ENCODE measurements at places on chromosomes 13 and 19.
A peak's percentile ranks its signal among the peaks of the same experiment; 100 is the strongest.

GRCh38 chr13:49371943-49372613 is 71.8 kb downstream of the CAB39L start:
- no peak for DNase-seq

- DNase-seq, result peak; percentile 78
These were observed 12.5 kb upstream of the ACTN4 start for GRCh38 chr19:38634757-38635482.

DNA sequence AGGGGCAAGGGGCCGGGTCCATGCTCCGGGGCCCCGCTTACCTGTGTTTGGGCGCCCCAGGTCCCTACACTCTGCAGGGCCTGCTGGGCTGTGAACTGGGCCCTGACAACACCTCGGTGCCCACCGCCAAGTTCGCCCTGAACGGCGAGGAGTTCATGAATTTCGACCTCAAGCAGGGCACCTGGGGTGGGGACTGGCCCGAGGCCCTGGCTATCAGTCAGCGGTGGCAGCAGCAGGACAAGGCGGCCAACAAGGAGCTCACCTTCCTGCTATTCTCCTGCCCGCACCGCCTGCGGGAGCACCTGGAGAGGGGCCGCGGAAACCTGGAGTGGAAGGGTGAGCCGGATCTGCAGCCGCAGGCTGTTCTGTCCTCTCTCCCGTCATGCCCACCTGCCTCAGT is 1.7 kb downstream of the FCGRT start:
- DNase-seq, result no peak

DNA sequence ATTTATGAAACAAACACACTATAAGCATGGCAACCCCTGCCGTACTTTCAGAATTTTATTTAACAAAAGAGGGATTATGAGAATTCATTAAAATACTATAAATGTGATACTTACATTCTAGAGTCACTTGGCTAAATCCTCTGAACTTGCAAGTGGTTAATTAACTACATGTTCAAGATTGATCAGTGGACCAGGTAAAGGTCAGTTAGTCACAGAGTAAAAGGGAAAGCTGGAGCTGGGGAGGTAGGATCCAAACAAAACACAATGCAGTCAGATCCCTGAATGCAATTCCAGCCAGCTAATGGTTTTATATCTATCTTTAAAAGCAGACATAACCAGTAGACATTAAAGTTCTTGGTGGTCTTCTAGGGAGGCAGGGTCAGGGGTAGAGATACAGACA is 270.5 kb downstream of the DIAPH3 start:
- no peak for DNase-seq

DNA sequence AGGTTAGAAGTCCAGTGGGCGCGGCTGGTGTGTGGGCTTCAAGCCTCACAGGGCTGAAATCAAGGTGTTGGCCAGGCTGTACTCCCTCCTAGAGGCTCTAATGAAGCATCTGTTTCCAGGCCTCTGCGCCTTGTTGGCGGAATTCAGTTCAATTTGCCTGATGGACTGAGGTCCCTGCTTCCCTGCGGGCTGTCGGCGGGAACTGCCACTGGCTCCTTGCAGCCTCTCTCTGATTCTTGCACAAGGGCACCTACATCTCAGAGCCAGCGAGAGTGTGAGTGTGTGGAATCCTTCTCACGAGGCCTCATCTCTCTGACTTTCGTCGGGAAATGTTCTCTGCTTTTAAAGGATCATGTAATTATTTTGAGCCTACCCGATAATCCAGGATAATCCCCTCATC is 128.6 kb downstream of the DLEU7 start:
- DNase-seq, result no peak

DNA sequence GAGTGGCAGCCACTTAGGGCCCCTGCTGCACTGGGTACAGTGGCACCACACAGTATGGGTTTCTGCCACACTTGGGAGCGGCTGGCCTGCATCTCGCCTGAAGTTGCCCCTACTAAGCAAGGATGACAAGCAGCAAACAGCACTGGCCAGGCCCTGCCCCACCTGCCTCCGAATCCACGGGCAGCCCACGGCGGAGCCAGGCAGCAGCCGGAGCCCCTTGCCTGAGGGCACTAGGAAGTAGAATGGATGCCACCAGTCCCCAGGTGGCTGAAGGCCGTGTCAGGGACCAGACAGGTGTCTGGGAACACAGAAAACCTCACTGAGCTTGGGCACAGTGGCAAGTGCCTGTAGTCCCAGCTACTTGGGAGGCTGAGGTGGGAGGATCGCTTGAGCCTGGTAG is 19.4 kb downstream of the MLLT1 start:
- no peak for DNase-seq

- no peak for DNase-seq
These were observed 20.3 kb downstream of the RFX1 start for GRCh38 chr19:13985771-13986347.

DNA sequence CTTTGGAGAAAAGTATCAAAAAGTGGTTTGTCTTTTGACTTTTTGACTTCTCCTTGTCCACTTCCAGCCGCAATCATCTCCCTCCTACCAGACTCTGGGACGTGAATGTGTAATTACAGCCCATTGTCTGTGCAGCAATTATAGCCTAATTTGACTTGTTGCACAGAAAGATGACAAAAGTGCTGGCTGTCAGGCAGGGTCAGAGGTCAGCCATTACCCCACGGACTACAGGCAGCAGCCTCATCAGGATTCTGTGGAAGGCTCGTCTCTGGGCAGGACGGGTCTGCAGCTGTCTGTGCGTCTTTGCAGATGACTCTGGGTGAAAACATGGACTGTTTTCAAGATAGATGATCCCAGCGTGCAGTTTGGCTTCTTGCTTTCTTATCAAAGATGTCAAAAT is 102.2 kb upstream of the EDNRB start:
- DNase-seq, result no peak

DNA sequence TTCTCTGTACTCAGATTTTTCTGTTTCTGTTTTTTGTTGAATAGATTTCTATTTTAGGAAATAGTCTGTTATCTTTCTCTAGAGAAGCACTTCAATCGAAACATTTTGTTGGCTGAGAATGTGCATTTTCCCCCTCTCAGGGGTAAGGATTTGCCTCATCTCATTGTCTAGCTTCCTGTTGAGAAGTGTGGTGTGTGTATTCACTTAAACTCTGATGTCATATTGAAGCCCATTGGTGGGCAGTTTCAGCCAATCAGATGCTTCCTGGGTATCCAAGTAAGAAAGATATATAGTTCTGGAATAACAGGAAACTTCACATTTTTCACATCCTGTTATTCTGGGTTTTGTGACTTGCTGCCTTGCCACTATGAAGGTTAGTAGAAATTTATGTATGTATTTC is 87.6 kb downstream of the ARHGEF7 start:
- peak; percentile 62 for DNase-seq

- DNase-seq, result peak; percentile 58
These were observed 10.2 kb downstream of the CAPN12 start for GRCh38 chr19:38734176-38734425.

- no peak for DNase-seq
These were observed 9.4 kb upstream of the CACNG8 start for GRCh38 chr19:53953383-53953782.

DNA sequence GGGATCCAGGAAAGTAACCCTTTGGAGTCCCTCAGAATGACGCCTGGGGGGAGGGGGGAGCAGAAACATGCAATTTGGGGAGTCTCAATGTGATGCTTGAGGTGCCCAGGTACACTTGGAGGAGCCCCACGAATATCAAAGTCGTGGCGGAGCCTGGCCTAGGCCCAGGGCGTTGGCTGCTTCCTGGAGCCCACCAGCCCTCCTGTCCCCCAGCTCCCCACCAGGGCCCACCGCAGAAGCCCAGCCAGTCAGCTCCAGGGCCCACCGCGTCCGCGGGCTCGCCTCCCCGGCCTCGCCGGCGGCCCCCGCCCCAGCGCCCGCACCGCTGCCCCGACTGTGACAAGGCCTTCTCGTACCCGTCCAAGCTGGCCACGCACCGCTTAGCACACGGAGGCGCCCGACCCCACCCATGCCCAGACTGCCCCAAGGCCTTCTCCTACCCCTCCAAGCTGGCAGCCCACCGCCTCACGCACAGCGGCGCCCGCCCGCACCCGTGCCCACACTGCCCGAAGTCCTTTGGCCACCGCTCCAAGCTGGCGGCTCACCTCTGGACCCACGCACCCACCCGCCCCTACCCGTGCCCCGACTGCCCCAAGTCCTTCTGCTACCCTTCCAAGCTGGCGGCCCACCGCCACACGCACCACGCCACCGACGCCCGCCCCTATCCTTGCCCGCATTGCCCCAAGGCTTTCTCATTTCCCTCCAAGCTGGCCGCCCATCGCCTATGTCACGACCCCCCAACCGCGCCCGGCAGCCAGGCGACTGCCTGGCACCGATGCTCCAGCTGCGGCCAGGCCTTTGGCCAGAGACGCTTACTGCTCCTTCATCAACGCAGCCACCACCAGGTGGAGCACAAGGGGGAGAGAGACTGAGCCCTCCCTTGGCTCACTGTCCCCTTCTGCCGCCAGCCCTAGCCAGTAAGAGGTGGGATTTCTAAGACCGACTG is 2.1 kb downstream of the ZNF575 start:
- no peak for DNase-seq

- peak; percentile 18 for DNase-seq
These were observed 1651.9 kb upstream of the MIR17HG start for GRCh38 chr13:89695343-89696257.

- no peak for DNase-seq
These were observed 460.7 kb downstream of the TDRD3 start for GRCh38 chr13:60857698-60858097.

GRCh38 chr13:67742478-67742877 is 512.3 kb upstream of the PCDH9 start:
- DNase-seq, result no peak

DNA sequence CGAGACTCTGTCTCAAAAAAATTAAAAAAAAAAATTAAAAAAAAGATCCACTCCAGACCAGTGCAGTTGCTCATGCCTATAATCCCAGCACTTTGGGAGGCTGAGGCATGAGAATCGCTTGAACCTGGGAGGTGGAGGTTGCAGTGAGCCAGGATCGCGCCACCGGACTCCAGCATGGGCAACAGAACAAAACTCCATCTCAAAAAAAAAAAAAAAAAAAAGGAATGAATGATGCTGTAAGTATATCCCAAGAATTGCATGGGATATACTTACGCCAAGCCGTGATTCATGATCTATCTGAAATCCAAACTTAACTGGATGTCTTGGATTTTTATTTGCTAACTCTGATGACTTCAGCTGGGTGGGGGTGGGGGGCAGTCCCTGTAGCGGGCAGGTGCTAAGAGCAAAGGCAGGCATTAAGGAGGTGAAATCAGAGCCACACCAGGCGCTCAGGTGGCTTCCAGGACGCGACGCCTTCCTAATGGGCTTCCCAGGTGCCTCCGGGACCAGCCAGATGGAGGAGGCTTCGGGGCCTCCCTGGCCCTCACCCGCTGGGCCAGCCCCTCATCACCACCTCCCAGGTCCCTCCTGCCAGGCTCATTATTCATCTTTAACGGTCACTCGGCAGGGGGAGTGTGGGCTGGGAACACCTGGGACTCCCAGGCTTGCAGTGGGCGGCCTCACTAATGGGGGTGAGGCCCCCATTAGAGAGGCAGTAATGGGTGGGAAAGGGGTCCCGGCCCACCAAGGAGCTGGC is 11.4 kb upstream of the FUT5 start:
- DNase-seq, result no peak

- DNase-seq, result no peak
These were observed 610.6 kb upstream of the PRR20A start for GRCh38 chr13:56530096-56530495.

GRCh38 chr19:5049561-5049960 is 80.6 kb downstream of the KDM4B start:
- no peak for DNase-seq

DNA sequence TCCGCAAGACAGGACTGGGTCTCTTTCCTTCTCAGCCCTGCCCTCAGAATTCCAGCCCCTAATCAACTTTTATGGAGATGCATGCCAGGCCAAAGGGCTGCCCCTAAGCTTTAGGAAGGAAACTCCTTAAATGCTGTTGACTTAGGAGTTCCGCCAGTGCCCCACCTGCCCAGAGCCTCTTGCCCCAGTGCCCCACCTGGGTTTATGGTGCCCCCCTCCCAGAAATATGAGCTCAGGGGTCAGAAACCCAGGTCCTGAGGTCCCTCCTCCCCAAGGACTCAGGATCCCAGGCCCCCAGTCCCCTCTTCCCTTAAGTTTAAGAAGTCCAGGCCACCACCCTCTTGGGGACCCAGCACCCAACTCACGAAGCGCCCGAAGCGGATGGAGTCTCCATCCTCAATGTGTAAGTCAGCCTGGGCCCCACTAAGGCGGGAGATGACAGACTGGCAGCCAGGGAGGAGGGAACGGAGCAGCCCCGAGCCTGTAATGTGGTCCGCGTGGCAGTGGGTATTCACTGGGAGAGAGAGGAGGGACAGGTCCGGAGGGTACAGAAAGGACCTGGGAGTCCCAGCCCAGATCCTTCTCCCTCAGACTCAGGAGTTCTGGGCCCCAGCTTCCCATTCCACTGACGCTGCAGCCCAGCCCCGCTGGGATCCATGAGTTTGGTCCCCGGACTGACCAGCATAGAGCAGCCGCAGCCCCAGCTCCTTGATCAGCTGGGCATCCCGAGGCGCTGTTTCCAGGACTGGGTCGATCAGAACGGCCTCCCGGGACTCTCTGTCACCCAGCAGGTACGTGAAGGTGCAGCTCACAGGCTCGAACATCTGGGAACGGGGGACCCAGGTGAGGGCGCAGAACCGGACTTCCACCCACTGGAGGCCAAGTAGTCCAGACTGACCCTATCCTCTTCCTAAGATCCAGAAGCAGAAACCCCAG is 897 bp downstream of the ETHE1 start:
- DNase-seq, result peak; percentile 24

GRCh38 chr13:51348069-51348967 is 8.8 kb downstream of the SERPINE3 start:
- DNase-seq, result no peak

GRCh38 chr13:89763005-89763404 is 1584.5 kb upstream of the MIR17HG start:
- DNase-seq, result no peak

DNA sequence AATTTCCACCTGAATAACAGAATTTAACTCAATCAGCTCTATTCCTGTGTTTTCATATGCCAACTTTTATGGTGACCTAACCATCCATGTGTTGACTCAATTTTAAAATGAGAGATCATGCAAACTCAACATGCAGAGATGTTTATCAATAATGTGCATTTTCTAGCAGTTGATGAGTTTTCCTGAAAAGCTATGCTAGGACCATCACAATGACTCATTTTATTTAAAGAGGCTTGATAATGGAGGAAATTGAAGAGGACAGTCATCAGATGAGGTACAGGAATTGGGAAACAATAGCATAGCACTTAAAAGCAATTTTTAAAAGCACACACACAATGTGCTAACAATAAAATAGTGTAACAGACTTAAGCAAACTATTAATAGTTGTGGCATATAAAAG is 127.1 kb downstream of the VWA8 start:
- DNase-seq, result no peak

GRCh38 chr13:81275666-81276258 is 934.8 kb upstream of the SPRY2 start:
- no peak for DNase-seq

DNA sequence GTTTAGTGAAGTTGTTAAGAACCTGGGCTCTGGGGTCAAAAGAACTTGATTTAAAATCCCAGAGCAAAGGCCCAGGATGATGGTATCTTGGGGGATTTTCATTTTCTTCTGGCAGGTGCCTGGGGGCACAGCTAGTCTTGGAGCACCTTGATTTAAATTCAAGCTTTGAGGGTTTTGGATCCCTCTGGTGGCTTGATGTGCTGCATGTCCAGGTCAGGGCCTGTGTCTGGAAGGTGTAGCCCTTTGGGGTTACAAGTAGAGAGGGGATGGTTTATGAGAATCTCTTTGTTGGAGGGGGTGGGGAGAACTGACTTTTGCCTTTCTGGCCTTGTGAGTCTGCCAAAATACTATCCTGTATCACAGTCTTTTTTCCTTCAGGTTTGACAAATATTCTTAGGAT is 55.8 kb downstream of the AKAP11 start:
- DNase-seq, result no peak

- no peak for DNase-seq
These were observed 6.3 kb downstream of the SH3GL1 start for GRCh38 chr19:4393947-4394590.
